PC-9 (cell line): ENCODE measurements at places on chromosomes 12 and 14. TPM values are rescaled to one million over a fixed set of nuclear protein-coding genes. Genes with fewer than 3 reads are reported as not detected.

DNA sequence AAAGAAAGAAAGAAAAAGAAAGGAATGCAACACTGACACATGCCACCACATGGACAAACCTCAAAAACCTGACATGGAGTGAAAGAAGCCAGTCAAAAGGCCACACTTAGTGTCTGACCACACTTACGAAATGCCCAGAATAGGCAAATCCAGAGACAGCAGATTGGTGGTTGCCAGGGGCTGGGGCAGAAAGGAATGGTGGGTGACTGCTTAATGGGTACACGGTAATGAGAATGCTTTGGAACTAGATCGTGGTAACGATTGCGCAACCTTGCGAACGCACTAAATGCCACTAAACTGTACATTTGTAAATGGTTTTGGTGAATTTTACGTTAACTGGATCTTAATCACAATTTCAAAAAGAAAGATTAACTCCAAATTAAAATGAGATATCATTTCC is 39.5 kb downstream of the SCARB1 start:
- no peak overlapping the region for H3K4me3 ChIP-seq
- peaks cover 26% of the 10 kb centered on the region for H3K4me1 ChIP-seq
- no peaks in the 10 kb centered on the region for H3K27me3 ChIP-seq
- DNase-seq = no peak
- no peaks in the 10 kb centered on the region for H3K36me3 ChIP-seq

GRCh38 chr12:125853670-125854069 is 788.4 kb downstream of the AACS start:
- no peak overlapping the region for H3K4me3 ChIP-seq
- H3K27me3 ChIP-seq = no peaks in the 10 kb centered on the region
- H3K36me3 ChIP-seq = no peaks in the 10 kb centered on the region
- no peak overlapping the region for H3K27ac ChIP-seq

DNA sequence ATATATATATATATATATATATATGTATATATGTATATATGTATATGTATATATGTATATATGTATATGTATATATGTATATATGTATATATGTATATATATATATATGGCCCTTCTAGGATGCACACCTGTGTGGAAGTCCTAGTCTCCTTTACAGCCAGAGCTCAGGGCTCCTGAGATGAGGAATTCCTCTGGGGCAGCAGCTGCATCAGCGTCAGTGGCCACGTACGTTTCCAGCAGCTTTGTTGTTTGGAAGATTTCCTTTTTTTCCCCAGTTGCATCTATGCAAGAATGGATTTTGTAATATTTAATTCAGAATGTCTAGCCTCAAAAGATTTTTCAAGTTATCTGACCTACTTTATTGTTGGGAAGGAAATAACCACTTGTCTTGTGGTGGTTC is 68.6 kb downstream of the TNFAIP2 start:
- H3K27me3 ChIP-seq = no peaks in the 10 kb centered on the region
- no peaks in the 10 kb centered on the region for H3K36me3 ChIP-seq
- no peak overlapping the region for H3K27ac ChIP-seq

GRCh38 chr14:70045844-70046535 is 142.8 kb downstream of the SLC8A3 start:
- peaks cover 74% of the 10 kb centered on the region for H3K27me3 ChIP-seq
- no peaks in the 10 kb centered on the region for H3K36me3 ChIP-seq
- DNase-seq = no peak
- H3K4me1 ChIP-seq = no peaks in the 10 kb centered on the region
- no peak overlapping the region for H3K27ac ChIP-seq

The GUCY2C gene
- total RNA-seq = not detected in 2 replicates

The SLCO1B3 gene
- total RNA-seq = 32.7 and 37.5 TPM in 2 replicates

GRCh38 chr12:131226345-131227265 is 272.9 kb downstream of the ADGRD1 start:
- H3K27me3 ChIP-seq = peaks cover 42% of the 10 kb centered on the region
- no peak overlapping the region for H3K27ac ChIP-seq
- H3K4me3 ChIP-seq = no peak overlapping the region
- no peaks in the 10 kb centered on the region for H3K36me3 ChIP-seq
- H3K4me1 ChIP-seq = no peaks in the 10 kb centered on the region

- no peak for DNase-seq
- H3K27me3 ChIP-seq = peaks cover 98% of the 10 kb centered on the region
- H3K27ac ChIP-seq = no peak overlapping the region
- no peaks in the 10 kb centered on the region for H3K36me3 ChIP-seq
- H3K4me3 ChIP-seq = no peak overlapping the region
These were observed 48.8 kb upstream of the ESRRB start for GRCh38 chr14:76326918-76327689.

The CPNE8 gene
- 10.7 and 18.3 TPM in 2 replicates for total RNA-seq

DNA sequence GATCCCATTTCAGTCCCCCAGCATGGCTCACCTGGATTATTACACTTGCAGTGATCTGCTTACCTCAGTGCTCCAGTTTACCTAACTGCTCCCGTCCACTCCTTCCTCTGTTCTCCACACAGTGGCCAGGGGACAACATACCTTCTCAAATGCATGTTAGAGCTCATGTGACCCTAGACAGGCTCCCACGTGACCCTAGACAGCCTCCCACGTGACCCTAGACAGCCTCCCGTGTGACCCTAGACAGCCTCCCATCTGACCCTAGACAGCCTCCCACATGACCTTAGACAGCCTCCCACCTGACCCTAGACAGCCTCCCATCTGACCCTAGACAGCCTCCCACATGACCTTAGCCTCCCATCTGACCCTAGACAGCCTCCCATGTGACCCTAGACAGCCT is 226.0 kb upstream of the TMEM132C start:
- DNase-seq = no peak
- H3K4me3 ChIP-seq = no peak overlapping the region
- H3K27ac ChIP-seq = no peak overlapping the region
- H3K27me3 ChIP-seq = peaks cover 6% of the 10 kb centered on the region; the same call in 1 of the 2 replicates
- H3K36me3 ChIP-seq = no peaks in the 10 kb centered on the region

DNA sequence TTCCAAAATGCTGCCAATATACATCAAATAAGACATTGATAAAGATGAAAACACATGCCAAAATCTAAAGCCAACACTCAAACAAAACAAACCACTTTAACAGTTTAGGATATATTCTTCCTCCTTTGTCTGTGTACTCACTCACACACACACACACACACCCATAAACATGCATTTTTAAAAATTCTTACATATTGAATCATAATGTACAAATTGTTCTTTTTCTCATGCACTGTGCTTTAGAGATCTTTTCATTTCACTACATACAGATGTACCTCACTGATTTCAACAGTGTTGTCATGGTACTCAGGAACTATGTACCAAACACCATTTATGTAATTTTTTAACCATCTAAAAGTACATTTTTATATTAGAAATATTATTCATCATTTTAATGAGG is 9.5 kb upstream of the RERG start:
- no peak overlapping the region for H3K27ac ChIP-seq
- H3K4me1 ChIP-seq = no peaks in the 10 kb centered on the region
- no peaks in the 10 kb centered on the region for H3K27me3 ChIP-seq

DNA sequence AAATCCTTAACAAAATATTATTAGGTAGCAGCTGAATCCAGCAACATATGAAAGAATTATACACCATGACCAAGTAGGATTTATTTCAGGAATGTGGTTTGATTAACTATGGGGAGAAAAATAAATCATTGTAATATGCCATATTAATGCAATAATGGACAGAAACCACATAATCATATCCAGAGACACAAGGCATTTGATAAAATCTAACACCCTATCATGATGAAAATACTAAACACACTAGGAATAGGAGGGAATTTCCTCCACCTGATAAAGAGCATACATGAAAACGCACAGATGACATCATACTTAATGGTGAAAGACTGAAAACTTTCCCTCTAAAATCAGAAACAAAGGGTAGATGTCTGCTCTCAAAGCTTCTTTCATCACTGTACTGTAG is 238.9 kb downstream of the PHLDA1 start:
- no peak for DNase-seq
- H3K4me3 ChIP-seq = no peak overlapping the region
- H3K36me3 ChIP-seq = no peaks in the 10 kb centered on the region
- peaks cover 10% of the 10 kb centered on the region for H3K4me1 ChIP-seq
- H3K27ac ChIP-seq = no peak overlapping the region

GRCh38 chr12:92108651-92109050 is 37.0 kb downstream of the BTG1 start:
- no peak for DNase-seq
- H3K4me1 ChIP-seq = no peaks in the 10 kb centered on the region
- H3K27me3 ChIP-seq = no peaks in the 10 kb centered on the region
- H3K36me3 ChIP-seq = no peaks in the 10 kb centered on the region

- DNase-seq = no peak
- H3K36me3 ChIP-seq = no peaks in the 10 kb centered on the region
- H3K27me3 ChIP-seq = no peaks in the 10 kb centered on the region
- no peaks in the 10 kb centered on the region for H3K4me1 ChIP-seq
- H3K27ac ChIP-seq = no peak overlapping the region
These were observed 45.3 kb downstream of the SLC35F4 start for GRCh38 chr14:57820581-57820980.
